D341Med (cell line): ENCODE measurements at places on chromosomes 6 and 20.

DNA sequence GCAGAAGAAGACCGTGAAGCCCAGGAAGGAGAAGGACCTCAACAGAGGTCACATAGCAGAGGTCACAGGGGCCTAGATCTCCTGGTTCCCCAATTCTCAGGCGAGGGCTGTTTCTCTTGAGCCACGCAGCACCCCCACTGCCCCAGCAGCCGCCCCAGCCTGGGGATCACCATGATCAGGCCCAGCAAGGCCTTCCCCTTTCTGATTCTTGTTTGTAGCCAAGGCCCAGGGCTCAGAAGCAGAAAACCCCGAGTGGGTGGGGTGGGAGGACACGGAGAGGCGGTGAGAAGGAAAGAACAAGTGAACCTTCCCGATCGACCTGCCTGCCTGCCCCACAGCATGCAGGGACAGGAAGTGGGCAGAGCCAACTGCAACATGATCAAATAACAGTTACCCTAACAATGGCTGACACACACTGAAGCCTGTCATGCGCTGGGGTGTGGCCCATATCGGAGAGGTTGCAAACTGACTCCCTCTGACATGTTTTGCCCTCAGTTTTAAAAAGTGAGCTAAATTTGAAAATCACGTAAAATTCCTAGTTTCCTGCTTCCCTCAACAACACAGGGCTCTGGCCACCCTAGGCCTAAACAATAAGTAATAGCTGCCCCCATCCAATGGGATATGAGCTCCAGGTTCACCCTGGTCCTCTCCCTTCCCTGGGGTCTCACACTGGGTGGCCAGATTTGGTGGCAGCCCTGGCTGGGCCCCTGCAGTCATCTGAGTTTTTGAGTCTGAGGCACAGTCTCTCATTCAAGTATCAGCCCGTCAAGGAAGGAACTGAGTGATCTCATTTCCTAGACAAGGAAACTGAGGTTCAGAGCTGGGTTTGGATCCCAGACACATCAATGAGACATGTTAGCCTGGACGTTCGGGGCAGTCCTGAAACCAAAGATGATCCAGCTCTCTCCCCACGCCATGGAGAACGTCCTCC is 6.5 kb downstream of the PEDS1 start:
- DNase-seq = no peak

DNA sequence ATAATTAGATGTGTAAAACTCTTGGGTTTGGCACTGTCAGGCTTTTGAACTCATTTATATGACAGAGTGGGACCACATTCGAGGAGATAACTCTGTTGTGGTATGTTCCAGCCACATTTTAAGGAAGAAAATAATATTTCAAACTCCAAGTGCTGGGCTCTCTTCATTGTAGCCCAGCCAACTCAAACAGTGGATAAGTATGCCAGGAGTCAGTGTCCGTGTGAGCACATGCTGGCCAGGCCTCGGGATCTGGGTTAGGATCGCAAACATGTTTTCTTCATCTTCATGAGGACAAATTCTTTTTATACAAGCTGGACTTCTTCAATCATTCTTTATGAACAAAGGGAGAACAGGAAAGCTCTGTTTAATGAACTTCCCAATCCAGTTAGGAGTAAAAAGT is 497.5 kb downstream of the MAFB start:
- DNase-seq = no peak

DNA sequence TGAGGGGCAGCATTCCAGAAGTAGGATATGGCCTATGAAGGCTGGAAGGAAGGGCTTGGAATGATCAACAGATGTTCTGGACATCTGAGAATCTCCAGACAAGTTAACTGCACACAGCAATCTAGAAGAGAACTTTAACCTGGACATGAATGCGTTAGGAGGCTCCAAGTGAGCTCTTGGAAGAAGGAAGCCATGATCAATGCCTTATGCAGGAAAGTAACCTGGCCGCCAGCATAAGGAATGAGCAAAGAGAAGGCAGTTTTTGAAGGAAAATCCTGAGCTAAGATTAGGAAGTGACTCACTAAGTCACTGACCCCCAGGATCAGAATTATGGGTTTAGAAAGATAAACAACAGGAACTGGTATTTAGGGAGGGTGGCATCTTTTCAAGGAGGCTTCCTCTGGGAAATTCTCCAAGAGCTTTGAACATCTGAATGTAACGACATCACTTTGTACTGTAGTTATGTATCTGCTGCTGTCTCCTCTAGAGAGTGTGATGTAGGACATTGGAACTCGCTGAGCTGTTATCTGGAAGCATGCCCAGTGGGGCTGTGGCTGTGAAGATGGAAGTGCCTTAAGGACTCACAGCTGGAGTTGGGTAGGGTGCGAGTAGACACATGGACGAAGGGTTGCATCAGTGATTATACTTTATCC is 236.8 kb downstream of the PACRG start:
- DNase-seq = no peak

DNA sequence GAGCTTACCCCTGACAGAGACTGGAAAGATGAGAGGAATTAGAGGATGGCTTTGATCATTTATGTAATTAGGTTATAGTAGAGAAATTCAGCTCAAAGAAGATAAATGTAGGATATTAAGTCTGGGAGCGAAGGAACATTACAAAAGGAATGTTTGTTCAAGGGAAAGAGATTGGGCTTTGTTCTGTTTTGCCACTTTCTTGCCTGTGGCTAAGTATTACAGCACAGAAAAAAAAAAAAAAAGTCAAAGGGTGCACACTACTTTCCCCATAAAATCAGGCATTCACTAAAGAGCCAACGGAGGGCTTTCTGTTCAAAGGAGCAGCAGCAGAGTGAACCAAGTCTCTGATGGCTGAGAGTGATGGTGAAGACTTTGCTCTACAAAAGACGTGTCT is 5.0 kb upstream of the HDDC2 start:
- DNase-seq = no peak

- no peak for DNase-seq
Measured at GRCh38 chr20:57259938-57260921, 6.2 kb downstream of the BMP7 start.

- DNase-seq = no peak
Measured at GRCh38 chr6:49202924-49203536, 260.0 kb downstream of the MMUT start.

- DNase-seq = no peak
Measured at GRCh38 chr6:12162213-12162612, 127.9 kb upstream of the EDN1 start.

GRCh38 chr6:138640028-138640427 is 133.5 kb upstream of the CCDC28A start:
- no peak for DNase-seq

DNA sequence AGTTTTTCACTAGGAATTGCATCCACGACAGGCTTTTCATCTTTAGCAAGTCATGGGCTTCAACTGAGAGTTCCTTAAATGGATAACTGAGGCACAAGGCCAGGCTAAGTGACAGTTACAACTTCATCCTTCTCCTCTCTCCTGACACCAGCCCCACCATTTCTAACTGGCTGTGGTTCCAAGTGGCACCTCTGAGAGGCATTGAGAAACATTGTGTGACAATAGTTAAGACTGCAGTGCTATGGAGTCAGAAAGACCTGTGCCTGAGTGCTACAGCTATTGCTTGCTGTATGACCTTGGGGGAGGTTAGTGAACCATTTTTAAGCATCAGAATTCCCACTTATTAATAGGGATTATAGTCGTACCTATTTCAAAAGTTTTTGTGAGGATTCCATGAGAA is 26.2 kb upstream of the MLIP start:
- no peak for DNase-seq

- peak; percentile 64 for DNase-seq
Measured at GRCh38 chr20:52190437-52191131, 995 bp downstream of the ZFP64 start.

GRCh38 chr20:52751571-52751970 is 220.6 kb upstream of the TSHZ2 start:
- DNase-seq = no peak

- DNase-seq = no peak
Measured at GRCh38 chr6:42598300-42598699, 34.5 kb downstream of the UBR2 start.

DNA sequence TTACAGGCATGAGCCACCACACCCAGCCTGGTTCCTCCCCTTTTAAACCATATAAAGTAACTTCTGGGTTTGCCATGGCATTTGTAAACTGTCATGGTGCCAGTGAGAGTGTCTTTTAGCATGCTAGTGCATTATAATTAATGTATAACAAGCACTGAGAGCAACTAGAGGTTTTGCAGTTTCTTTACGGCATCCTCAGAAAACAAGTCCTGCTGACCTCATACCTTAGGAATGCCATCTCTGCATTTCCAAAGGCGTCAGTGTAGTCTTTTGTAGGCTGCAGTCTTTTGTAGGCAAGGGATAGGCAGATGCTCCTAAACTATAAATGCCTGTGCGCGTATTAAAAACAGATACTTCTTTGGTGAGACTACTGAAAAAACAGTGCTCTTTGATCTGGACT is 75.0 kb upstream of the EZR start:
- no peak for DNase-seq

- DNase-seq = no peak
Measured at GRCh38 chr6:4790158-4790899, 14.1 kb downstream of the CDYL start.

GRCh38 chr6:96468681-96469224 is 52.9 kb upstream of the UFL1 start:
- no peak for DNase-seq

- DNase-seq = no peak
Measured at GRCh38 chr20:50372770-50373088, 137.5 kb upstream of the PTPN1 start.
